ENCODE measurements at places on chromosomes 13 and 19.

DNA sequence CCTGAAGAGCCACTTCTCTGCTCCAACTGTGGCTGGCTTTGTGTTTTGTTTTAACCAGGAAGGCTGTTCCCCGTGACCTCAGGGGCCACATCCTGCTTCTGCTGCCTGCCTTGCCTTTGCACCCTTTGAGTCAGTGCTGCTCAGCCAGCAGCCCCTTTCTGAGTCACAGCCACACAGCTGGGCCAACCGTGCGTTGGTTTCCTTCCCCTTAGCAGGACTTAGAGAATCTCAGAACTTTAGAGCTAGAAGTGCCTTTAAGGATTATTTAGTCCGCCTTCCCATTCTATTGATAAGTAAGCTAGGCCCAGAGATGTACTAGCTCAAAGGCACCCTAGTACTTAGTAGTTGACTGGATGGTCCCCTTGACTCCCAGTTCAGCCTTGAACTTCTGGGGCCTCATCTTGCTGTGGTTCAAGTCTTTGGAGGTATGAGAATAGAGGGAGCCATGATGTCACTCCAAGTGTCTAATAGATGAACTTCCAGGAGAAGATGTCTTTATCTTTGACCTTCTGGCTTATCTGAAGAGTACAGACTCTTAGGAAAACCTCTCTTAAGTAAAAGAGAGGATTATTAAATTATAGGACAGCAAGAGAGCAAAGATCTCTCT lies 8.0 kb downstream of the RGCC start:
- peak; percentile 96 for DNase-seq

DNA sequence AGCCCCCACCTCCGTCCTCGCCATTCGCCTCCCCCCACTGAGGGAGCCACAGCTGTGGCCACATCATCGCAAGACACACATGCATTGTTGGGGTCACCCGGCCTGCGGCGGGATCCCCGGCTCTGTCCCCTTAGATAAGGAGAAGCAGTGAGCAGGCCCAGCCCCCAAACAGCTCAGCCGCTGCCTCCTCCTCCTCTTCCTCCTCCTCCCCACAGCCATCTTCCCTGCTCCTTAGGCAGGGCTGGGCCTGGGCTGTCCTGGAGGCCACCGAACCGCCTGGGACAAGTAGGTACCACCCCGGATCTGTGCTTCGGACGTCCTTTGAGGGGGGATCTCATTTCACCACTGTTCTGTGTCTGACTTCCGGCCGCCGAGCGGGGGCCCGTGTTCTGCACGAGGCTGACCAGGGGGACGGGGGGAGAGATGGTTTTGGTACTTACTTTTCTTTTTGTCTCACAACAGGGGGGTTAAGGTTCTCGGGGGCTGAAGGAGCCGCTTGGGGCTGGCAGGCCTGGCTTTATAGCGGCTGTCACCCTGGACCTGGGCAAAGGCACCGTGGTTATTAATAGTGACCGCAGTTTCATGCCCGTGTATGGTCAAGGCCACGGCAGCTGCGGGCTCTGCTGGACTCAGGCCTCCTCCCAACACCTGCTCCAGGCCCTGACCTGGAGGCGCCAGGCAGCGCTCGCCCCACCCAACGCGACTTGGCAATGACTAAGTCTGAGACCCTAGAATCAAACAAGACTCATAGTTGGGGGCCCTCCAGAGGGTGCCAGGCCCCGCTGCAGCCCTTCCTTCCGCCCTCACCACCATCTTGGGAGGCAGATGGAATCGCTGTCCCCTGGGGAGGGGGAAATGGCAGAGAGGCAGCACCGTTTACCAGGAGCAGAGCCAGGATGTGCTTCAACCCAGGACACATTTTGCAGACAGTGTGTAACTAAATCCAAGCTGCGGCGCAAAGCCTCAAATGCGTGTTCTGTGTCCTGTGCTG lies 18.3 kb downstream of the NMRK2 start:
- no peak for DNase-seq

DNA sequence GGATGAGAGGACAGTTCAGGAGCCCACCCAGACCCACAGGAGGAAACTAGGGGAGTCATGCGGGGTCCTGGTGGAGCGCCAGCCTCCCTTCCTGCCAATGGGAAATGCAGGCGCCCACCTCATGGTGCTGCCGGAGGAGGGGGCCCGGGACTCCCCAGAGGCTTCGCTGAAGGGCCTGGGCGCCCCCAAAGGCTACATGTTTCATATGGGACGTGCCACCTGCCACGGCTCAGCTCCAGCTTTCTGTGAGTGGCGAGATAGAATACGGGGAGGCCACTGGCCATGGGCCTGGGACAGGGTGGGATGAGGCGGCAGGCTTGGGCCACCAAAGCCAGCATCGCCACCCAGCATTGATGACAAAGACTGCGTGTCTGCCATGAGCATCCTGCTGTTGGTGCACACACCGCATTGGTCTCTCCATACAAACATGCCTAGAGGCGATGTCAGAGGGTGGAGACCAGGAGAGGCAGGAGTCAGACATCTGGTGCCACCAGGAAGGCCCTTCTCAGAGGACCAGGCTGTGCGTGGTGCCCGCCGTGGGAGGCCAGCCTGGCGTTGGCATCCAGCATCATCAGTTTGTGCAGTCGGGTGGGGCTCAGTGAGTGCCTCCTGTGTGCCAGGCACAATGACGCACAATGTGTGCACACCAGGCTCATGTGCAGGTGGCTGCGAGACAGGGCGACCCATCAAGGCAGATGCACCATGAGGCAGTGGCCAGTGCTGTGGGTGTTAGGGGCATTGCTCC lies 1.2 kb upstream of the F10 start:
- DNase-seq: no peak

GRCh38 chr13:95201814-95202651 lies 99.2 kb downstream of the ABCC4 start:
- DNase-seq: no peak

DNA sequence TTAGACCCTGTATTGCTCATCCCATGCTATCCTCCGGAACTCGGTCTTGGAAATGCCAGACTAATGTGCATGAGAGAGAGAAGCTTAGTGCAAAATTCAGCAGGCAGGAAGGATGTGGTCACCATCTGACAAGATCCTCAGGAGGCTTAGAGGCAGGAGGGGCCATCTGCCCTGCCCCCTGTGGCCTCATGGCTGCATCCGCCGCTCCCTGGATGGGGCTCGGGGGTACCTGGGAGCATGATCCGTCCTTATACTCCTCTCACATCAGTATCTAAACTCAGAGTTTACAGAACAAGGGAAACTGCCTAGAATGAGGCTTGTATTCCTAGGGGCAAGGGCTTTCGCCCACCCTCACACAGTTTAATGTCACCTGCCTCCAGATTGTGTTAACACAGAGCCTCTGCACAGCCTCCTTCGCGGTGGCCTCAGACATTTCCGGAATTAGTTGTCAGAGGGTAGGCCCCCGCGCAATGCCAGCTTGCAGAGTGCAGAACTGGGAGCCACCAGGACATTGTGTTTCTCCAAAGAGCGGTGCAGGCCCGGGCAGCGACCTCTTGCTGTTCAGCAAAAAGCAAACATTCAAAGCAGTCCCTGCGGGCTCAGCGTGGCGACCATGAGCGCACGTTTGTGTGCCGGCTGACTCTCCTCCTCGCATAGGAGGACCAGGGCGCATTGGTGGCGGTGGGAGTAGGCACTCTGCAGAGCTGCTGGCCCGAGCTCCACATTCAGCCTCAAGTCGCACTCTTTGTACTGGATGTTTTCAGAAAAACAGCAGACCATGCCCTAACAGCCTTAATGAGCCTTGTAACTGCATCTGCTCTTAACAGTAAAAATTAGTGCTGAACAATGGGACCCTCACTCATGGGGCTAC lies 39.1 kb downstream of the GPR12 start:
- DNase-seq: peak; percentile 54

DNA sequence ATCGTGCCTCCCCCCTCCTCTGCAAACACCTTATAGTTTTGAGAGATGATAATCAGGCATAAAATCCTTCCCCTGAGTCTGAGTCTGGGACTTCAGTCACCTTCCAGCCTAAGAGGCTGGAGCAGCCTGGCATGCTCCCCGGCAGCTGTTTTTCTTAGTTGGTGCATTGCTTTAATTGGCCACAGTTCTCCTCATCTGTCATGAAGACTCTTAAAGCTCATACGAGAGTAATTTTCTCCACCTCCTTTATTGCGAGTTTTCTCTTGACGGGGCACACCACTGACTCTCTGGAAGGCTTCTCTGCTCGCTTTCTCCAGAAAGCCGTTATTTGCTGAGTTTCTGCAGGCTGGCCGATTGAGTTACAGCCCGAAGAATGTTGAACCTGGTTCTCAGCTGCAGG lies 310.5 kb downstream of the ATP8A2 start:
- DNase-seq: no peak

DNA sequence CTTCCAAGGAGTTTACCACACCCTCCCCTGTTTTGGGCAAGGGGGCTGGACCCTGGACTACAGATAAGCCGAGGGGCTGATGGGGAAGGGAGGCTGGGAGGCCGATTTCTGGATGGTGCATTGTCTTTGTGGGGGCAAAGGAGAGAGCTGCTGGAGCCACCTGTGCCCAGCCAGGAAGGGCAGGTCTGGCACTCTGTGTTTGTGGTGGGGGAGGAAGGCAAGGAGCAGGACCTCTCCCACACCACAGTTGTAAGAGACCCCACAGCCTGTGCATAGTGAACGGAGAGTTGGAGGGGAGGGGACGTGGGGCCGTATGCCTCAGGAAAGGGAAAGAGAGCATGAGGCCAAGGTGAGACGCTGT lies 16.0 kb upstream of the PRR19 start:
- DNase-seq: no peak

DNA sequence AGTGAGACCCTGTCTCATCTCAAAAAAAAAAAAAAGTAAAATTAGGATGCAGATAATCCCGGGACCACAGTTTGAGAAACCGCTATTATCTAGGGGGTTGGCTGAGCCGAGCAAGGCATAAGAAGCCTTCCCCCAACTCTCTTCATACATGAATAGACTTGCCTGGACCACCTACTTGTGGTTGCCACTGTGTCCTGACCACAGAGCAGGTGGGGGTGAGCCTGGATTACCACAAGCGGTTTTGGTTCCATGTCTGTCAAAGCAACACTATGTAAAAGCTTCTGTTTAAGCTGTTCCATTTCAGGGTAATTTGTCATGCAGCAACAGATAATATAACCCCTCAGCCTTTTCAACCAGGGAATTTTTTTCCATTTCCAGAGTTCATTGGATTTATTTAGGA lies 3.3 kb upstream of the NAPA start:
- DNase-seq: peak; percentile 31

Data from activated CD4-positive, alpha-beta T cell treated with anti-CD3 and anti-CD28 coated beads, Interleukin-2, amount 50 U/mL, for 16 hours (primary cell).